ENCODE measurements at places on chromosomes 1 and 21.

GRCh38 chr1:43317817-43318471 is 17.2 kb downstream of the TIE1 start:
- no peak for DNase-seq

DNA sequence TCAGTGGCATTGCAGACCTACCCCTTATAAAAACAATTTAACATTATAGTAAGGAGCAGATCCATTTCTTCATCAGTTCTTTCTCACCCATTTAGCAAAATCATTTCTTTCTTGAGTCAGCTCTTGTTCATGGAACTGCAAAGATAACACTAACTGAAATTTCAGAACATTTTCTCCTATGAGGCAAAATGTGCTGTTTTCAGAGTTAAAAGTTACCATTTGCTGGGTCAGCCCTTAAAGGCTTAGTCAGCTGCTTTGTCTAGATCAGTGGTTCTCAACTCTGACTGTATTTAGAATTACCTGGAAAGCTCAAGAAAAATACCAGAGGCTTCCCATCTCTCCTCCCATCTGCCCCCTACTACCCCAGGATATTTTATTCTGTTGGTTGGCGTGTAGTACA is 12.2 kb downstream of the METTL13 start:
- no peak for DNase-seq

GRCh38 chr1:67897270-67897949 is 64.1 kb upstream of the GNG12 start:
- no peak for DNase-seq

- no peak for DNase-seq
Observed at GRCh38 chr1:41498391-41498790, 13.9 kb upstream of the EDN2 start.

DNA sequence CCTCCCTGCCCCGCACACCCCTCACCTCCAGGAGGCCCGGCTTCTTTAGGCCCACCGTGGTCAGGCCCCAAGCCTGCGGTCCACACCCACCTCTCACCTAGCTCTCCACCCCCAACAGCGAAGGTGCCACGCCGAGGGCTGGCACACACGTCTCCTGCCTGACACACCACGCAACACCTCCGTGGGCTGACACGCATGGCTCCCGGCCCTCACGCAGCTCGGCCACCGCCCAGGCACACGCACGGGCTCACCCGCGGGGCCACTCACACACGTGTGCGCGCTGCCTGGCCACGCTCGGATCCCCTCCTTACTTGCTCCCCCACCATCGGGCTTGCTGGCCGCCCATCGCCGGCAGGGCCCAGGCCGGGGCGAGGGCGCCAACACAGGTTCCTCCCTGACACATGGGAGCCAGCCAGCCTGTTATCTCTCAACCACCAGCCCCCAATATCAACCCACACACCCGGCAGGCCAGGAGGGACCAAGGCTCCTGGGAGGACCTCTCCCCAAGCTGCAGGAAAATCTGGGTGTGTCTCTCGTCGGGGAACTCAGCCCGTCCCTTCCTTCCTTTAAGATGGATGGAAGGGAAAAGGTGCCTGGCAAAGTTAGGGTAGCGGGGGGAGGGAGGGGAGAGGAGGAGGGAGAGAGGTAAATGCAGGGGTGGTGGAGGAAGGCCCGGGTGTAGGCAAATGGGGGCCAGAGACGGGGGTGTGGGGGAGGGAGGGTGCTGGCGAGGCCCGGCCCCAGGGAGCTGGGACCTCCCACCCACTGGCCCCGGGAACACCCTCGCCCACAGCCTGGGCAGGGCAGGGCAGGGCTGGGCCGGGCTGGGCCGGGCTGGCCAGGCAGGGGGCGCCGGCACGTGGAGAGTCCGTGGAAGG is 546 bp downstream of the ELOVL1 start:
- no peak for DNase-seq

Measured in stimulated activated CD4-positive, alpha-beta T cell treated with anti-CD3 and anti-CD28 coated beads, Interleukin-1b, Interleukin-23, amount 100 ng/mL, for 1 hour (primary cell).